Dermis blood vessel endothelial cell (primary cell): ENCODE measurements at places on chromosomes 5 and 9.

GRCh38 chr5:158737536-158738027, 362.1 kb downstream of the EBF1 start:
- no peak for DNase-seq

GRCh38 chr9:123355761-123356431, at the start of gene CRB2:
CRB2 (plus strand) TSS chr9:123356197; CDS start chr9:123356261, 64 bp downstream.
- no peak for DNase-seq

DNA sequence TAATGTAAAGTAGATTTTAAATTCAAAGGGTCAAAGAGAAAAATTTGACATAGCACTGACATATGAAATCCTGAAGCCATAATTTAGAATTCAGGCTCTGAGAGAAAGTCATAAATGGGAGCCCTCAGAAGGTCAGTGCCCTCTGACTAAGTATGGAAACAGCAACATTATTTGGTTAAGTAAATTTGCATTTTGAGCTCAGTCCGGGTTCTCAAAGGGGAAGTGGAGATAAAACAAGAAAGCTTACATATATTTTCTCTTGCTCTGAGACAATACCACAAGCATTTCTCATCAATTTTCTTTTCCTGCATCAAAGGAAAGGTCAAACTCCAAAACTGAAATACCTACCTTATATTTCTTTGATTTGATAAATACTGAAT, 348.0 kb downstream of the SEMA5A start:
- DNase-seq = no peak

DNA sequence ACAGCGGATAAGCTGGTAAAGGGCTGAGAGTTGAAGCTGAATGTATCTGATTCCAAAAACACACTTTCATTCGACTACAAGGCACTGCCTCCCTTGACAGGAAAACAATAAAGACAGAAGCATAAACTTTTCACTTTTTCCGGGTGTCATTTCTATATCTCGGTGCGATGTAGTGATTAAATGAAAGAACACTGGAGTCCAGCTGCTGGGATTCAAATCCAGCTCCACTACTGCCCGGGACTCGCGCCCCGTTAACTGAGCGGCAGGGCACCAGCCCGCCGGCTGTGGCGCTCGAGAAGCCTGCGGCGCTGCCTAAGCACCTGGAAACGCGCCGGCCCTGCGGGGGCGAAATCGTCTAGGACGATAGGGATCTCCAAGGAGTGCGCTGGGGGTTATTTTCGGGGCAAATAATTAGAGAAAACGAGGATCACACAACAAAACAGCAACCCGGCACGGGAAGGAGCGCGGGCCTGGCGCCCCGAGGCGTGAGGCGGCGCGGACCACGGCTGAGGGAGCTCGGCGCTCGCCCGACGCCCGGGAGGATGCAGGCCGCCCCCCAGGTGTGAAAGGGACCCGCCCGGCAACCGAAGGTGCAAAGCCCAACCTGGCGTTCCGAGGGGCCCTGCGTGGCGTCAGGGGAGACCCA, 837 bp downstream of the UIMC1 start:
- DNase-seq = peak; percentile 87

DNA sequence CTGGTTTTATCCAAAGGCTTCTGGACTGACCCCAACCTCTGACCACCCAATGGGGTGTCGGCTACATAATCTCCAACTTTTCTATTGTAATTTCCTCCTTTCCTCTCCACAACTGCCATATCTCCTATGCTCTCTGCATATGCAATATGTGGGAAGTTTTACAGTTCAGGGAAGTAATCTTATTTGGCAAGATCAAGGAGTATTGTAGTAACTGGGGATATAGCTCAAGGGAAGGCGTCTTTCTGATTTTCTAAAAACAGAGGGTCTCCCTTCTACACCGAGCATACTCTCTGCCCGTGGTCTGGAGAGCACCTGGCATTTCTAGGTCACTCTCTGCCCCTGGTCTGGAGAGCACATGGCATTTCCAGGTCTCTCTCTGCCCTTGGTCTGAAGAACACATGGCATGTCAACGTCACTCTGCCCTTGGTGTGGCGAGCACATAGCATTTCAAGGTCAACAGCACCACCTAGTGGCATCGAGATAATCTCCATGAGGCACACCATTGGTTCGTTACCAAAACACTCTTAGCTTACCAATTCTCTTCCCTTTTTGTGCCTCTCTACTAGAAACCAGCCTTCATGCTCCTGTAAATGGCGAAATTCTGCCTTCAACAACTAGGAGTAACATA, 616.4 kb upstream of the NUDT12 start:
- peak; percentile 74 for DNase-seq

DNA sequence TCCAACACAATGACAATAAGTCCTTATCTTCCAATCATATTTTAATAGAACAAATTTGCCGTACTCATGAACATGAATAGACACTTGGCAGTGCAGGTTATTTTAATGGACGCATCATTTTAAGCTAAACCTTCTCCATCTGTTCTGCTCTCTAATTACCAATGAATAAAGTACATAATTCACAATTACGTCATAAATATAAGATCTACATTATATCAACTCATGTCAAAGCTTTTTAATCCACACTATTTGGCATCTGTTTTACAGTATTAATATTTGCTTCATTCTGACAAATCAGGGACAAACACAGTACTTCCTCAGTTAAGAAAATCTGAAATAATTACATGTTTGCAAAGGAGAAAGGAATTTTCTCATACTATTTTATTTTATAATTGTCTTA, 344.1 kb upstream of the DMAC1 start:
- DNase-seq = no peak

DNA sequence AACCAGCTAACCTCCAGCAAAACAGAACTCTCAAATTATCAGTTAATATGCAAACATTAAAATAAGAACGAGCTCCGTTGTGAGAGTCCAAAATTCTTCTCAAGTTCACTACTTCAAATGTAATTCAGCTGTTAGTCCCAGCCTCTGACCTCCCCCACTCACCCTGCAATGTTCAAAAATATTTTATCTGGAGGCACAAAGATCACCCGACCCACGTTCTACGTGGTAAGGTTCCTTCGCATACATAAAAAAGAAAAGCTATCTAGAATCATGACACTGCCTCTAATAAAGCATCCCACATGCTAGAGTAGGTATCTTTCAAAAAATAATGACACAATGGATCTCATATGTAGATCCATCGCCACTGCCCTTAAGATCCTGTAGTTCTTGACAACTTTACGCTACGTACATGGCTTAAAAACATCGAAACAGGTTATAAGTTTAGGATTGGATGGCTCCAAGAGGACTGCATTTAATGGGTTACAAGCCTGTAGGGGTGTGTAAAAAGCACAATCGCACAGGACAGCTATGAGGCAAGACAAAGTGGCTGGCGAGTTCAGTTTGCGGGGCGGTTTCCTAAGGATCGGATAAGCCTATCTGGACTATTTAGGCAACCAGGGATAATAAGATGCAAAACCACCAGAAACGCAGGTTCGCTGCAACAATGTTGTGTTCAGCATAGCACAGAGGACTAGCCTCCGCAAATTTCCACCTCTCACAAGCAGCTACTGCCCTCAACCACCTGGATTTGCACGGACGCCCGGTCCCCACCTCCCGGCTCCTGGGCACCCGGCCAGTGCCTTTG, 969 bp downstream of the CLK4 start:
- DNase-seq = peak; percentile 23

DNA sequence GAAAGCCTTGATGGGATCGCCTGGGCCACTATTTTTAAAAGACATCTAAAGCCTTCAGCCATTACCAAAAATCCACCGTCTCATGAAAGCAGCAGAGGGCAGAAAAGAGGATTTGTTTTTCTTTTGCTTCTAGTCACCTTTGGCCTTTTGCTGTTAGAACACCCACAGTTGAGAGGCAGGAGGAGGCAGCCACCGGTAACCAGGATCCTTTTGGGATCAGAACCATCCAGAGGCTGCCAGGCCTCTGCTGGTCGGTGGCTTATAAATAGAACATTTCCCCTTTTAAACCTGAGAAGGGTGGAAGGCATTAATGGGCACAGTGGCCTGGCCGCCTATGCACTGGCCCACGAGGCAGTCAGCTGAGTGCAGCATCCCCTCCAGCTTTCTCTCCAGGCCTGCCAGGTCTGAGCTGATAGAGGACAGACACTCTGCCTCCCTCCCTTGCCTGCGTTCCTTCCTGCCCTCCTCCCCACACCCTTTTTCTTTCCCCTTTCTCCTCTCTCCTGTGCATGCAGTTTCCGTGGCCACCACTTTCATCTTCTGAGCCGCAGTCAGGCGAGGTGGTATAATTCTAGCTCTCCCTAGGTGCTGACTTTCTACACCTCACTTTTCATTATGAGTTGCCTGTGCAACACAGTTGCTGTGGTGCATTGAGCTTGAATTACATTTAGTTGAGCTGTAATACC, 253.4 kb downstream of the ARHGAP26 start:
- DNase-seq = no peak

- no peak for DNase-seq
These were observed 31.0 kb upstream of the IL17B start for GRCh38 chr5:149410071-149410470.

GRCh38 chr9:33164138-33164809, 2.9 kb downstream of the B4GALT1 start:
- no peak for DNase-seq

GRCh38 chr5:136195971-136196820, 3.2 kb upstream of the SMIM32 start:
- DNase-seq = no peak

DNA sequence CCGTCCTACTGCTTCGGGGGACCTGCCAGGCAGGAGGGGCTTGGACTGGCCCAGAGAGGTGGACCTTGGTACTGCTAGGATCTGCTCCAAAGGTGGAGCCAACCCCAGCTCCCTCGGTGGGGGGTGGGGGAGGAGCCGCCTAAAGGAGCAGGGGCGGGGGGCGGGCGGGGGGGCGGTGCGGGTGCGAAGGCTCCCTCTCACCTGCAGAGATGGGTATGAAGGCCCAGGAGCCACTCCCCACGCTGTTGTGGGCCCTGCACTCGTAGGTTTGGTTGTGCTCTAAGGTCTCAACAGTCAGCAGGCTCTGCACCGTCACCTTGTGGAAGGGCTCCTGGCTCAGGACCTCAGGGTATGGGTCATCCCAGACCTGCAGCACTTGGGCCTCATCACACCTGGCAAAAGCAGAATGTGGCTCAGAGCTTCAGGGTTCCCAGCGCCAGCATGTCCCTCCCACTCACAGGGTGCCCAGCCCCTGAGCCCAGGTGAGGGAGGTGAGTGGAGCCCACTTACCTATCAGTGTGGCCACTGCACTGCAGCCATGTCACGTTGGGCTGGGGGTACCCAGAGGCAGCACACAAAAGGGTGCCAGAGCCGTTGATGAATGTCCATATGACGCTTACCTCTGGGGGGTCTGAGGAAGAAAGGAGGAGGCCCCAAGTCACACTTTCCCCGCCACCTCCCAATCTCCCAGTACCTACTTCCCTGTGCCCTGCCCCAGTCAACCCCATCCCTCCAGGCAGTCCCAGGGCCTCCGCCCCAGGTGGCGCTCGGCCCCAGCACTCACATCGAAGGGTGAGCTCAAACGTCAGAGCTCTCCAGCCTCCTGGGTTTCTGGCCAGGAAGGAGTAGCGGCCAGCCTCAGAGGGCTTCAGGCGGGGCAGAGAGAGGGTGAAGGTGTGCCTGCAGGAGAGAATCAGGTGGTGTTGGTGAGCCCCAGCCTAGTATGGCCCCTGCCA, 16.4 kb downstream of the CSF1R start:
- no peak for DNase-seq

GRCh38 chr5:134554319-134555222, 29.1 kb downstream of the JADE2 start:
- DNase-seq = peak; percentile 65

GRCh38 chr9:82149501-82149946, 161.0 kb downstream of the SPATA31D1 start:
- no peak for DNase-seq

DNA sequence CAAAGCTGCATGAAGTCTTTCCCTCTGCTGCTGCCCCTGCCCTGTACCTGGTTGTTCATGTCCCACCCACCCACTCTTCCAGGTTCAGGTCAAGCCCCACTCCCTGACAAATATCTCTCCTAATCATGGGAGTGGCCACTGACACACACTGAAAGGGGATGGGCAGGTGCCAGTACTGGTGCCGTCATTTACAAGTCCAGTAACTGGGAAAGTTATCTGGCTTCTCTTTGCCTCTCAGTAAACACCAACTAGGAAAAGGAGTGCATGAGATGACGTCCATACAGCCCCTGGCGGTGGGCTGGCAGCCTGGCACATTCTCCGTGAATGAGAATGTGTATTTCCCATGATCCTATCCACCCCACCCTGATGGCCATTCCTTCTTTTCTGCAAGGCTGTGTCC, 225.2 kb downstream of the FSTL4 start:
- no peak for DNase-seq

GRCh38 chr5:81495286-81495685, 101.4 kb upstream of the ACOT12 start:
- DNase-seq = no peak

GRCh38 chr5:132595624-132596023, 38.8 kb downstream of the RAD50 start:
- no peak for DNase-seq

GRCh38 chr5:96931605-96932004, 4.3 kb upstream of the LNPEP start:
- no peak for DNase-seq

- DNase-seq = no peak
These were observed 53.3 kb upstream of the ANGPTL2 start for GRCh38 chr9:127175764-127176163.

GRCh38 chr5:115194676-115195075, 25.0 kb upstream of the TRIM36 start:
- no peak for DNase-seq

DNA sequence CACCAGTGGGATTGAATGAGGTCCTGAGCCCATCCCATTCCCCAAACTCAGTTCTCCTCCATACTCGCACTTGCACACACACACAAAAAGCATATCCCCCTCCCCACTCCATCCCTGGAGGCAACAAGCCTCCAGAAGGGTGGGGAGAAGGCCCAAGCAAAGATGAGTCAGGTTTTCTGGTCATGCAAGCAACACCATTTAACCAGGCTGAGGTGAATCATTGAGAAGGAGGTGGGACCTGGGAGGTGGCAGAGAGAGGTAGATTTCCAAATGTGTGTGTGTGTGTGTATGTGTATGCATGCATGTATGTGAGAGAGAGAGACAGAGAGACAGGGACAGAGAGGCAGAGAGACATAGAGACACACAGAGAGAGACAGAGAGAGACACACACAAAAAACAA, 185.2 kb upstream of the TRIM32 start:
- no peak for DNase-seq

GRCh38 chr5:81181576-81182316, 51.4 kb upstream of the CKMT2 start:
- DNase-seq = no peak

- no peak for DNase-seq
These were observed 29.6 kb downstream of the RNF145 start for GRCh38 chr5:159179529-159180305.

GRCh38 chr9:108394726-108395125, 461.1 kb downstream of the ACTL7B start:
- DNase-seq = no peak

DNA sequence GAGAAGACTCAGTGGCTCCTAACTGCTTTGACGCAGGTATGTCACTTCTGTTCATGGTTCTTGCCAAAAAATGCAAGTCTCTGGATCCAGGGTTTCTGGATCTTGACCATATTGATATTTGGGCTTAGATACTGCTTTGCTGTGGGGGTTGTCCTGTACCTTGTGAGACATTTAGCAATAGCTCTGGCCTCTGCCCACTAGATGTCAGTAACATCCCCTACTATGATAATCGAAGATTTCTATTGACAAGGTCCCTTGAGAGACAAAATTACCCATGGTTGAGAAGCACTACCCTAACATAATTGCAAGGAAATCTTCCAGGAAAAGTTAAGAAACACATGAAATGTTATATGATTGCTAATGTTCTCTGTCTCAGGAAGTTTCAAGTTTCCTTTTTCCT, 285.4 kb downstream of the TMEM232 start:
- no peak for DNase-seq
